ENCODE measurements at places on chromosomes 1 and 21.

DNA sequence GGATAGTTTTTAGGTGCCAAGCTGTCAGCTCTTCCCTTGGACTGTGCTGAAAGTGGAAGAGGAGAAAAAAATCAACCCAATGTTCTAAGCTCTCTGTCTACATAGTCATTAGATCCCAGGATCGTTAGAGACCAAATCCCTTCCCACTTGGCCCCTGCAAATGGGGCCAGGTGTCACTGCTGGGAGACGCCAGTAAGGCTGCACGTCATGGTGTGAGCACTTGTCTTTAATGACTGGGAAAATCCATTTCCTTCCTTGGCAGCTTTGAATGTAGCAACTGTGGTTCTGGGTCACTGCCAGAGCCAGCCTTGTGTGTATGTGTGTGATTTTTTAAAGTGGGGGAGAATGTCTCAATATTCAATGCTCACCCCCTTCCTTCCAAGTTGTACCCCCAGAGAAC lies 59.9 kb downstream of the MAN1C1 start:
- no peak for DNase-seq

DNA sequence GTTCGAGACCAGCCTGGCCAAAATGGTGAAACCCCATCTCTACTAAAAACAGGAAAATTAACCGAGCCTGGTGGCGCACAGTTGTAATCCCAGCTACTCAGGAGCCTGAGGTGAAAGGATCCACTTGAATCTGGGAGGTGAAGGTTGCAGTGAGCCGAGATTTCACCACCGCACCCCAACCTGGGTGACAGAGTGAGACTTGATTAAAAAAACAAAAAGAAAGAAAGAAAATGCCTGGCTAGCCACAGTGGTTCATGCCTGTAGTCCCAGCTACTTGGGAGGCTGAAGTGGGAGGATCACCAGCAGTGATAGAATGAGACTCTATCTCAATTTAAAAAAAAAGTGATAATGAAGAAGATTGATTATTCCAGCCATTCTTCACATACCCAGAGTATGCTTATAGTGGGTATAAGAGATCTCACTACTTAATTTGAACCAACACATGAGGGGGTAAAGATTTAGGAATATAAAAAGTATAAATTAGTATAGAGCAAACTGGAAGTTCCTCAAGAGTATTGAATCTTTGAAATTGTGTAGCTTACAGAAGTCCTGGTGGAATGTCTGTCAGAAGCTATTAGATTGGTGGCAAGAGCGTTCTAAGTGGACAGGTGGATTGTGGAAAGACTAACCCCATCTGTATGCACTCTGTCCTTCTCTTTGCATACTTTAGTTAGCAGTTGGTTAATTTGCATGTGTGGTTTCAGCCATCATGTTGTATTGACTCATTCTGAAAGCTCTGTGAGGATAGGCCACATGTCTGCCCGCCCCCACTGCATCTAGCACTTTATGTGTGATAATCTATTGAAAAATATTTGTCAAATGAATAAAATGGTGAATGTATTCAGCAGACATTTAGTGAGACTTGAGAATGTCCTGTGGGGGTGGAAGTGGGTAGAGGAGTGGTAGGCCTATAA lies 25.0 kb downstream of the RLF start:
- peak; percentile 52 for DNase-seq

DNA sequence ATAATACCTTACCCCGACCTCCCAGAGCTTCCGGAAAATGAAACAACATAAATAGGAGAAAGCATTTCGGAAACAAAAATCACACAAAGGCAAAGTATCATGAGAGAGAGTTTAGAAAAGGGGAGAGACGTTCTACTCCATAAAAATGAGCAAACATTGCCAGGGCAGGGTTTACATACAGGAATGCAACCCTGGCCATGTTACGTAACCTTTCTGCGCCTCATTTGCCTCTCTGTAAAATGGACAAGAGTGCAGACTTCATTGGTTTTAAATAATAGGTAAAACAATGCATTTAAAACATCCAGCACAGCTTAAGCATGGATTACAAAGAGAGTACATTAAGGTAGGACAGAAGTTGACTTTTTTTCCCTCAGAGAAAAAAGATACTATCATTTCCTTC lies 45.6 kb downstream of the PHC2 start:
- DNase-seq = no peak

DNA sequence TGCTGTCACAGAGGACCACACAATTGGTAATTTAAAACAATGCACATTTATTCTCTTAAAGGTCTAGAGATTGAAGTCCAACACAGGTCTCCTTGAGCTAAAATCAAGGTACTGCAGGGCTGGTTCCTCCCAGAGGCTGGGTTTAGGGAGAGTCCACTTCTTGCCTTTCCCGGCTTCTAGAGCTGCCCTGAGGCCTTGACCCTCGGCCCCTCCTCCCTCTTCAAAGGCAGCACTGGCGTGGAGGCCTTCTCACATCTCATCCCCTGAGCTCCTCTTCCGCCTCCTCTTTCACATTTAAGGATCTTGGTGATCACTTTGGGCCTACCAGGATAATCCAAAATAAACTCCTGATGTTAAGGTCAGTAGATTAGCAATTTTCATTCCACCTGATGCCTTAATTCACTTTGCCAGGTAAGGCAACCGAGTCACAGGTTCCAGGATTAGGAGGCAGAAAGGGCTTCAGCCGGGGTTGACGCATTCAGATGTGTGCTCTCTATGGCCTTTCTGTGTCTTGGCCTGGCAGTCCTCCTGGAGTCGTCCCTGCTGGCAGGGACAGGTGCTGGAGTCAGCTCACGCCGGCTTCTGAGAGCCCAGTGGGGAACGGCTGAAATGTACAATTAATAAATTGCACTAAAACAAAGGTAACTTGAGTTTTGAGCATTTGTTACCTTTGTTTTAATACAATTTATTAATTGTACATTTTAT lies 61.2 kb upstream of the ABCG1 start:
- DNase-seq = no peak

- no peak for DNase-seq
These were observed 42.6 kb upstream of the PTGS2 start for GRCh38 chr1:186722711-186723309.

GRCh38 chr1:98333406-98333805 lies 328.1 kb upstream of the SNX7 start:
- no peak for DNase-seq

GRCh38 chr1:77218477-77219165 lies 609 bp downstream of the PIGK start:
- DNase-seq = no peak

GRCh38 chr1:45622524-45623394 lies 1.1 kb downstream of the CCDC17 start:
- DNase-seq = no peak

DNA sequence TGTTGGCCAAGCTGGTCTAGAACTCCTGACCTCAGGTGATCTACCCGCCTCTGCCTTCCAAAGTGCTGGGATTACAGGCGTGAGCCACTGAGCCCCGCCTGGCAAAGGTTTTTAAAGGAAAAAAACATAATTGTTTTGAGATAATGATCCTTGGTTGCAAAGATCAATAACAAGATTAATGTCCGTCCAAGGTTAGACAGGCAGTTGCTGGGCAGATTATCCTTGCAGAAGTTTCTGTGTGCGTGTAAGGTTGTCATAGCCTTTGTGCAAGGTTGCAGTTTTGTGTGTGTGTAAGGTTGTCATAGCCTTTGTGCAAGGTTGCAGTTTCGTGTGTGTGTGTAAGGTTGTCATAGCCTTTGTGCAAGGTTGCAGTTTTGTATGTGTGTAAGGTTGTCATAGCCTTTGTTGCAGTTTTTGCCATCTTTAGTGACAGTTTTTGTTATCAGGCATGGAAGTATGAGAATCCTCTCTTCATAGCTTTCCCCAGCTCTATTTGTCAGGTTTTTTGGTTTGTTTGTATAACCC lies 3.6 kb downstream of the YBEY start:
- DNase-seq = no peak

- DNase-seq = no peak
These were observed 159.8 kb downstream of the SETD4 start for GRCh38 chr21:35900539-35900938.

DNA sequence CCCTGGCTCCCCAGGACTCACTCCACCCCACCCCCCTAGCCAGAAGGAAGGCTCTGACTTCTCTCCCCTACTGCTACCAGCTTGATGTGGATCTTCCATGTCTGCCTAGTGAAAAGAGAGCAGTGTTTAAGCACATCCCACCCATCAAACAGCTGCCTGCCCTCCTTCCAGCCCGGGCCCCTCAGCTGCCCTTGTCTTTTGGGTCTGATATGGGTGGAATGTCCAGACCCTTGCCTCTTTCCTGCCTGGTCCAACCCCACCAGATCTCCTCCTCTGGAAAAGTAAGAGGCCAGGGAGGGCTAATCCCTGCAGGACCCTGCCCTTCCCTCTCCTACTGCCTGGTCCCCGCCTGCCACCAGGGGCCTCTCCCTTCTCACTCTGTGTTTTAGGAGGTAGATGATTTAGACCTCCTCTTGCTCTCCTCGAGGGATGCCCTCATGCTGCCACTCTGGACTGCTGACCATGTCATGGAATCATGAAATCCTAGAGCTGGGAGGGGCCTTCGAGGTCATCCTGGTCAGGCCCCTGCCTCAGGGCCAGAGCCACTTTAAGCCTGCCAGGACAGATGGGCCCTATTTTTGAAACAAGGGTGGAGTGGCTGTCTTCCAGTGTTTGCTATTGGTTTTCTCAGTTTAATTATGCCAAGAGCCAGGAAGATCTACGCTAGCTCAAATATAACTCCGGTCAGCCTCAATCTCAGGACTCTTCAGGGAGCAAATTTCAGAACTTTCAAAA lies 15.8 kb upstream of the HSPG2 start:
- no peak for DNase-seq

DNA sequence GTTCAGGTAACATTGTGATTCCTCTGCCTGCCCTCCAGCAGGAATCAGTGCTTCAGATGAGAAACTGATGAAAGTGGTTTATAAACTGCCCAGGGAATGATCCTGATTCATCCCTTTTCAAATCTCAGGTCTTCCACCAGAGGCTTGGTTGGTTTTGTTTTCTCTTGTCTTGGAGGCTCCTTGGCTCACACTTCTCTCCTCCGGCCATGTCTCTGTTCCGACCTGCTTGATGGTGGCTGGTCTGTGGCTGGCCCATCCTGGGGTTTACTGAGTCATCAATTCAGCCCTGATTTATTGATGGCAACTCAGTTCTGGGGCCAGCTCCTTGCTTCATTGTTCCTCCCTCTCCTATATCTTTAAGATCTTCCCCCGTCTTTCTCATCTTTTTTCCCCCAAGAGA lies 56.6 kb upstream of the SLC2A1 start:
- DNase-seq = no peak

GRCh38 chr1:85027242-85027983 lies 20.9 kb downstream of the MCOLN3 start:
- DNase-seq = no peak

GRCh38 chr1:73066866-73067265 lies 784.5 kb upstream of the NEGR1 start:
- no peak for DNase-seq

DNA sequence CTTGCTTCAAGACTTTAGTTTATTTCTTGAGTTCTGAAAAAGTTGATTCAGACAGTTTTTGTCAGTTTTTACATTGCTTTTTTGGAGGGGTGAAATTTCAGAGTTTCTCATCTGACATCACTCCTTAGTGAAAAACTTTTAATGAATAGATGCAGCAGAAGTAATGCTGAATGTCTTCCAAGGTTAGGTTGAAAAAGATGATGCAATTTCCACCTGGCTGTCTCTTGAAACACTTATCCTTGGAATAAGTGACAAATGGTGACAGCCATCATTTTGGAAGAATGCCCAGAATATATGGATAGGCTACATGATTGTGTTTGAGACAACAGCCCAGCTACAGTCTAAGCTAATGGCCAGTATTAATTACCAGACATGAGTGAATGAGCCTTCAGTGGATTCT lies 140.8 kb downstream of the ZNF644 start:
- no peak for DNase-seq

DNA sequence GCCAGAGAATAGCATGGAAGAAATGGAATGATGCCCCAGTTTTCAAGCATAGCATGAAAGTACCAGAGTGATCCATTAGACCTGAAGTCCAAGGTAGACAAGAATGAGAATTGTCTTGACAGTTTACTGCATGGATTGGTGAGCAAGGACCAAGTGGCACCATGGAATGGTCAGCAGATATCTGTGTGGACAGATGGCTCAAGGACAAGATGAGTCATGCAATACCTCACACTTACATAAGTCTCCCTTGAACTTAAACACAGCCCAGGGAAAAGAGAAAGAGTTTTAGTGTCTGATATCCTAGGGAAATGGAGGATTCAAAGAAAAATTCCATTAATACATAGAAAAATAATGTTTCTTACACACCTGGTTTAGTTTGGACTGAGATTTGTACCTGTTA lies 195.2 kb downstream of the MRPL39 start:
- no peak for DNase-seq

DNA sequence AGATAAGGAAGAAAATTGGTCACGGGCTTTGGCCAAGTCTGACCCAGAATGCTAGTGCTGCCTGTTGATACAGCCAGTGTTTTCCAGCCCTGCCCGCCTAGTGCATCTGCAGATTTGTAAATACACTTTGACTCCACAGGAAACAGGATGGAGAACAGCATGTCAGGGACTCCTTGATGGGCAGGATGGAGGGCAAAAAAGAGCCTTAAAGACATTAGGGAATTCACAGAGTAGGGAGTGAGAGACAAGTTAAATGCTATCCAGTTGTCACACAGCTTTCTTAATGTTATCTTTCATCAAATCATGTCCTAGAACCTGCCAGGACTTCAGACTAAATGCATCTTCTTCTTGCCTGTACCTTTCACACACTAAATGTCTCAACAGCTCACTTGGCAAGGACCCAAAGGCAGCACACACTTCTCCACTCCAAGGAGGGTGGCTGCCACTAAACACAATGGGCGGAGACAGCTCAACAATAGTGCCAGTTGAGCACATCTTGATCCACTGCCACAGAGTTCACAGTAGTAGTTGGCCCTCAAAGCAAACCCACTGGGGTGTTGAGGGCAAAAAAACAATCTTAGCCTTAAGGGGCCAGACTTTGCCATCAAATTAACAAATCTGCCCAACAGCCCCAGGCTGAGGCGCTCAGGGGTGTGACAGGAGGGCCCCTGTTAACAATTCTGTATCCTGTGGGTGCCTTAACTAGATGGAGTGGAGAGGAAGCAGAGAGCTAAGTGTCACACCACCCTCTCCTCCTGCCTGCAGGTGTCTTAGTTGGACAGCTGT lies 2.7 kb downstream of the HIVEP3 start:
- no peak for DNase-seq

GRCh38 chr21:28106370-28106890 lies 886.2 kb downstream of the LTN1 start:
- DNase-seq = no peak

DNA sequence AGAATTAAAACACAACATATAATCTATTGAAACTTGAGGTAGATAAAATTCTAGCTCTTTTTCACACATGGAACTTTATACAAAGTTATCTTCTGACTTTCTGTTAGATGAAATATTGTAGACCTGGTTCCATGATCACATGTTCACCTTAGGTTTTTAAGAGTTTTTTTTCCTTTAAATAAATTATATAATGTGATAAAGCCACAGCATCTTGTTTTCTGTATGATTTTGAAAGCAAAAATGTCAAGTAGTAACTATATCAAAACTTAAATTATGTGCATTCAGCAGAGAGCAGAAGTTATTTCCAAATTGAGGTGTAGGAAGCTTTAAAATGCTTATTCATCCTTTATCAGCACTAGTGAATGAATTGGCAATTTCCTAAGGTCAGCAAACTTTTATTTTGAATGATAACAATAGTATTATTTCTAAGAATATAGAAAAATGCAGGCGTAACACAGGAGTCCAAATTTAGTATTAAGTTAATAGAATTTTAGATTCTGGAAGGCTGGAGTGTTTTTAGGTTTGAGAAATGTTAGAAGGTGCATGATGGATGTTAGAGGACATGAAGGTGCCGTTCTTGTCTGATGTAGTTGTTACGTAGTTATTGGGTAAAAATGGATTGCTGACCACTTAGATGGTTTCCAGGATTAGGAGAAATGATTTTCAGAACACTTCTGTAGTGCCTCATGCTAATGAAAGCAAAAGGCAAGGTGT lies 17.5 kb downstream of the BACH1 start:
- no peak for DNase-seq

- DNase-seq = no peak
These were observed 15.0 kb upstream of the KCNN3 start for GRCh38 chr1:154884869-154885701.

All from stimulated activated naive CD4-positive, alpha-beta T cell treated with Interleukin-2 at 50 U/mL for 16 hours (primary cell).